ENCODE measurements at places on chromosomes 16 and 17. TPM values are rescaled to one million over a fixed set of nuclear protein-coding genes. Genes with fewer than 3 reads are reported as not detected.
A peak's percentile ranks its signal among the peaks of the same experiment; 100 is the strongest.

- H3K4me3 ChIP-seq, result no peak overlapping the region
- DNase-seq, result no peak
- peaks cover 5% of the 10 kb centered on the region for H3K36me3 ChIP-seq
- H3K27ac ChIP-seq, result no peak overlapping the region
These were observed 13.3 kb downstream of the LRRC75A start for GRCh38 chr17:16478649-16479048.

DNA sequence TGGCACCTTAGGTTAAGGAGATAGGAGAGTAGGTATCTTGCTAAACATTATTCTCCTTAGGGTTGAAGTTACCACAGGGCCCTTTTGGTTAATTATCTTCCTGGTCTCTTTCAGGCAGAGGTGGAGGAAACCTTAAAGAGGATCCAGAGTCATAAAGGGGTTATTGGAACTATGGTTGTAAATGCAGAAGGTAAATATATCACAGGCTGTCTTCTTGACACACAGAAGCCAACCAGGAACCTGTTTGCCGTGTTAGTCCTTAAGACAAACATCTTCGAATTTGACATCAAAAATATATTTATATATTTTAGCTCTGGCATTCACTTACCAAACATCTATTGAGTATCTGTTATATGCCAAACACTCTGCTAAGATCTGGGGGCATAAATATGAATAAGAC lies 2.4 kb downstream of the DYNLRB2 start:
- DNase-seq, result no peak
- no peak overlapping the region for H3K27ac ChIP-seq
- H3K4me3 ChIP-seq, result no peak overlapping the region
- no peaks in the 10 kb centered on the region for H3K36me3 ChIP-seq
- no peaks in the 10 kb centered on the region for H3K4me1 ChIP-seq

GRCh38 chr17:10247810-10248209 lies 49.4 kb upstream of the GAS7 start:
- no peaks in the 10 kb centered on the region for H3K4me1 ChIP-seq
- no peaks in the 10 kb centered on the region for H3K36me3 ChIP-seq
- H3K27ac ChIP-seq, result no peak overlapping the region
- no peaks in the 10 kb centered on the region for H3K27me3 ChIP-seq
- no peak overlapping the region for H3K4me3 ChIP-seq

DNA sequence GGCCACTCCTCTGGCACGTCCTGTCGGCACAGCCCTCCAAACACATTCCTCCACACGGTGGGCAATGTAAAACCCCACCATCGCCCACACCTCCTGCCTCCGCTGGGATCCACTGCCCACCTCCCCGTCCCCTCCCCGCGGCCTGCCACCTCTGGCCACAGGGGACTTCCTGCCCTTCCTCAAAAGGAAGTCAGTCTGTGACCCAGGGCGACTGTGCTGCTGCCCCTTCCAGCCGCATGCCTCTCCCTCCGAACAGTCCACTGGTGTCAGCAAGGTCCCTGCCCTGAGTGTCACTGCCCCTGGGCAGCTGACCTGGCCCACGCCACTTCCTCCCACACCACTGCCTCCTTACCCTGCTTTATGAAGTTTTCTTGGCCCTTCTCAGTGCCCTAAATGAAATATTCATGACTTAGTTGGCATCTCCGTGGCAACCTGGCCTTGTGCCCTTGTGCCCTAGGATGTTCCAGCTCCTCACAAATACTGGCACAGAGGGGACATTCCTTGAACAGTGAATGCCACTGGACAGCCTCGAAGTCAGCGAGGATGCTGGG lies 2.0 kb downstream of the PLD6 start:
- H3K27me3 ChIP-seq, result no peaks in the 10 kb centered on the region
- H3K27ac ChIP-seq, result no peak overlapping the region
- H3K4me3 ChIP-seq, result no peak overlapping the region

Gene FN3KRP
- 32.9 TPM for total RNA-seq

GRCh38 chr16:31499928-31500327 lies 8.3 kb downstream of the RUSF1 start:
- H3K4me3 ChIP-seq, result no peak overlapping the region
- peaks cover 24% of the 10 kb centered on the region for H3K36me3 ChIP-seq
- H3K27ac ChIP-seq, result no peak overlapping the region
- DNase-seq, result no peak

Gene BCL6B
- total RNA-seq, result 4.9 TPM

Gene TBC1D3I
- 0.35 TPM for total RNA-seq

GRCh38 chr16:3553138-3553923 lies 23.9 kb downstream of the NLRC3 start:
- peak overlapping the region; percentile 44 for H3K4me3 ChIP-seq
- no peaks in the 10 kb centered on the region for H3K27me3 ChIP-seq
